ENCODE measurements at places on chromosomes 16 and 17.

- DNase-seq, result no peak
Observed at GRCh38 chr16:26982422-26982821, 84.3 kb upstream of the C16orf82 start.

- DNase-seq, result no peak
Observed at GRCh38 chr16:87274794-87275193, 42.4 kb downstream of the C16orf95 start.

- DNase-seq, result no peak
Observed at GRCh38 chr16:25625620-25626019, 66.1 kb upstream of the HS3ST4 start.

GRCh38 chr17:71361656-71362450 lies 759.0 kb upstream of the SOX9 start:
- DNase-seq, result no peak

- DNase-seq, result no peak
Observed at GRCh38 chr16:78535098-78535497, 435.6 kb downstream of the WWOX start.
